GM19239 (cell line): ENCODE measurements at places on chromosomes 7 and 10.
A peak's percentile ranks its signal among the peaks of the same experiment; 100 is the strongest.

- DNase-seq = no peak
Observed at GRCh38 chr10:43868952-43869351, 220.3 kb upstream of the ZNF32 start.

- no peak for DNase-seq
Observed at GRCh38 chr7:152489044-152489443, 53.2 kb upstream of the KMT2C start.

- DNase-seq = no peak
Observed at GRCh38 chr10:75466886-75467285, 35.5 kb downstream of the LRMDA start.

DNA sequence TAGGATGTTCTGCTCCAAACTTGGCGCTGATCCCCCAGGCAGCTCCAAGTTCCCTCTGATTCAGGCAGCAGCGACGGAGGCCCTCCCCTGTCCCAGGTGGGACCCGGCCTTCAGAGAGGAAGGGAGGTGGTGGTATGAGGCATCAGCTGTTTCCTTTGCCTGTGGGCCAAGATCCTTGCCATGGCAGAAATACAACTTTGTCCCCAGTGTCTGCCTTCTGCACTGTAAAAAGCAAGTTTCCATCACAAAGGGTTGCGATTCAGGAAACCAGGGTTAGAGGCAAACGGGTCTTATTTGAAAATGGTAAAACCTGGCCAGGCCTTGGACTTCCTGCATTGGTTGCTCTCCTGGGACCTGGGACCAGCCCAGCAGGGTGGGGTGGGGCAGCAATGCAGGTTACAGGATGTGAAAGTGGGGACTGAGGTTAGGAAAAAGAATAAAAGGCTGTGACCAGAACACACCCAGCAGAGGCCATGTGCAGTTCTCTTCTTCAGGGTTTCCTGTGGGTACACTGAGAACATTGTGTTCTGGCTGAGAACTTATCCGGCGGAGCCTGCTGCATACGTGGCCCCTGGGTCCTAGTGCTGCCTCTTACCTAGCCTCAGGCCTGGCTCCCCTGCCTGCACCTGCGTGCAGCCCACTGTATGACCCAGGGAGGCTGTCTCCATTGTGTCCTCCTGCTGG is 25.1 kb upstream of the DDIT4 start:
- DNase-seq = peak; percentile 62

DNA sequence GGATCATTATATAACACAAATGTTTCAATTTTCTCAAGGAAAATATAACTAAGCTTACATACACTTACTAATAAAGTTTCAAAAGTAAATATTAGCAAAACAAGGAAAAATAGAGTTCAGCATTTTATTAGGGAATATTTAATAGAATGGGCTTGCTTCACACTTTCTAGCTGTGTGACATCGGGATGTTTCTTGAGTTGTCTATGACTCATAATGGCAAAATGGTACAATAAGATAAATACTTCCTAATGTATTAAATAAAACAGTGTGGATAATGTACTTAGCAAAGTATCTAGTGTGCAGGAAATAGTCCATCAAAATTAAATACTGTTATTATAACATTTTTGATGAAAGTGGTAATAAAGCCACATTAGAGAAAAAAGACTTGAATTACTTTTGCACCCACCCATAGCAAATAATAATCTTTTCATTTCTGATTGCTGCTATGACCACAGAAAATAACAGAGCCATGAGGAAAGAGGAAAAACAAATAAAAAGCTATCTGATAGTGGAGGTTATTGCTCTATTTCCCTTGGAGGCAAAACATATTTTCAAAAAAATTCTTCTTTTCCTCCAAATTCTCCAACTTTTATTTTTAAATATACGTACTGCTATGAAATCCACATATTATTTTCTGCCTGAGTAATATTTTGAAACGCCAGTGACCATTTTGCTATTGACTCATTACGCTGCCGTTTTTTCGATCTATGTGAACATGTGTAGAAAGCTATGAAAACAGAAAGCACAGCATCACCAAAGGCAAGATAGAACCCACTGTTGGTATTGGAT is 272.9 kb upstream of the KLF6 start:
- DNase-seq = no peak

DNA sequence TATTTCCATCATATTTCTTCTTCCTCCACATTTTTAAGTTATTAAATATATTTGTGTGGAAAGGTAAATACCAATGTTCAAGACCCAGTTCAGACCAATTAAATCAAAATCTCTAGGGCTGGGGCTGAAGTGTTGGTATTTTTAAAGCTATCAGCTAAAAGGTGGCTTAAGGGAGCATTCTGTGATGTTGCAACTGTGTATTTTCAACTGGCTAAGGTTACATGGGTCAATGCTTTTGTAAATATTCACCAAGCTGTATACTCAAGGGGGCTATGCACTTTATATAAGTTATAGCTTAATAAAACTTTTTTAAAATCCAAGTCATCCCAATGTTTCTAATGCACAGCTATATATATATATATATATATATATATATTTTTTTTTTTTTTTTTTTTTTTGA is 316.9 kb upstream of the GRM3 start:
- DNase-seq = no peak

DNA sequence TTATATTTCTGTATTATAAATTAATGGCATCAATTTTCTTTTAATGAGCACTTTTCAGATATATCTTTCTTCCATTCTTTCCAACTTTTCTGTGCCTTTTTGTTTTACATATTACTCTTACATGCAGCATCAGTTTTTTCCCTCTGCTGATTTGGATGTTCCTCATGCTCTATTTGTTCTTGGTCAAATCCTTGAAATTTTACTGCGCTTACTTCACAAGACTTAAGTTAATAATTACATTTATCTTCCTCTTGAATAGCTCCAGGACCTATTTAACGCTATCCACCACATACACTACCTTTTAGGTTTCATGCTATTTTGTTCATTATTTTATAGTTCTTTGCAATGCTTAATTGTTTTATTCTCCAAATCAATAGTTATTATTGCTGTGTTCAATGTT is 97.6 kb upstream of the CTTNBP2 start:
- DNase-seq = no peak

- no peak for DNase-seq
Observed at GRCh38 chr7:140621401-140622021, 19.1 kb downstream of the DENND2A start.

DNA sequence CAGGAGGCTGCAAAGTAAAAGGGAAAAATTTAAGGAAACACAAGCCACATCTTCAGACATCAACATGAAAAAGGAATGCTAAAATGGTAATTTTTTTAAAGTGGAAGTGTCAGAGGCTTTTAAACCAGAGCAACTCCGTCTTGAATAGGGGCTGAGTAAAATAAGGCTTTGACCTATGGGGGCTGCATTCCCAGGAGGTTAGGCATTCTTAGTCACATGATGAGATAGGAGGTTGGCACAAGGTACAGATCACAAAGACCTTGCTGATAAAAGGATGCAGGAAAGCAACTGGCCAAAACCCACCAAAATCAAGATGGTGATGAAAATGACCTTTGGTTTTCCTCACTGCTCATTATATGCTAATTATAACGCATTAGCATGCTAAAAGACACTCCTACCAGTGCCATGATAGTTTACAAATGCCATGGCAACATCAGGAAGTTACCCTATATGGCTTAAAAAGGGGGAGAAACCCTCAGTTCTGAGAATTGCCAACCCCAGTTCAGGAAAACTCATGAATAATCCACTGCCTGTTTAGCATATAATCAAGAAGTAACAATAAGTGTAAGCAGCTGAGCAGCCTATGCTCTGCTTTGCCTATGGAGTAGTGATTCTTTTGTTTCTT is 128.3 kb downstream of the SKAP2 start:
- no peak for DNase-seq

DNA sequence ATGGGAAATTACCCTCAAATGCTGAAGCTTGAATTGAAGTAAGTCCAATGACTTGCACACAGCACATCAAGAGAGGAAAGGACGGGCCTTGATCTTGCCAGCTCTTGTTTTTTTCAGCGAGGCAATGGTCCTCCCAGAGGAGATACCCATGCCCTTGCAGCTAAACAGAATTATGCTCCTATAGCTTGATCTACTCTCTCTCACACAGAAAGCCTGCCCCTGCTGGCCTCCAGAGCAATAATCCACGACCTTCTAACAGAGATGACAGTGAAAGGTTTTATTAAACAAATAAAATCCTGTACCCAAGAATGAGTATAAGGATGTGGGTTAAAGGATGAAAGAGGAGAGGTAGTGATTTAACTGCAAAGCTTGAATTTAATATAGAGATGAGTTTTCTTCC is 268.0 kb downstream of the ADRA2A start:
- DNase-seq = no peak

GRCh38 chr10:83984256-83984640 is 155.1 kb upstream of the GHITM start:
- DNase-seq = no peak

- DNase-seq = no peak
Observed at GRCh38 chr7:42236266-42236975, 588 bp downstream of the GLI3 start.

- no peak for DNase-seq
Observed at GRCh38 chr10:43901744-43902504, 253.2 kb upstream of the ZNF32 start.

DNA sequence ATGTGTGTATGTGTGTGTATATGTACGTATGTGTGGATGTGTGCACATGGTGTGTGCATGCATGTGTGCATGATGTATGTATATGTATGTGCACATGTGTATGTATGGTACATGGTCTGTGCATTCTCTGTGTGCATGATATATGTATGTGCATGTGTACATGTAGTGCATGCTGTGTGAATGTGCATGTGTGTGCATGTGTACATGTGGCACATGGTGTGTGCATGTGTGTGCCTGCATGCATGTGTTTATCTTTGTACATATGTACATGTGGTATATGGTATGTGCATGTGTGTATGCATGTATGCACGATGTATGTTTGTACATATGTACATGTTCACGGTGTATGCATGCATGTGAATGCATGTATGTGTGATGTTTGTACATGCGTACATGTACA is 383.7 kb downstream of the TYW1 start:
- no peak for DNase-seq

DNA sequence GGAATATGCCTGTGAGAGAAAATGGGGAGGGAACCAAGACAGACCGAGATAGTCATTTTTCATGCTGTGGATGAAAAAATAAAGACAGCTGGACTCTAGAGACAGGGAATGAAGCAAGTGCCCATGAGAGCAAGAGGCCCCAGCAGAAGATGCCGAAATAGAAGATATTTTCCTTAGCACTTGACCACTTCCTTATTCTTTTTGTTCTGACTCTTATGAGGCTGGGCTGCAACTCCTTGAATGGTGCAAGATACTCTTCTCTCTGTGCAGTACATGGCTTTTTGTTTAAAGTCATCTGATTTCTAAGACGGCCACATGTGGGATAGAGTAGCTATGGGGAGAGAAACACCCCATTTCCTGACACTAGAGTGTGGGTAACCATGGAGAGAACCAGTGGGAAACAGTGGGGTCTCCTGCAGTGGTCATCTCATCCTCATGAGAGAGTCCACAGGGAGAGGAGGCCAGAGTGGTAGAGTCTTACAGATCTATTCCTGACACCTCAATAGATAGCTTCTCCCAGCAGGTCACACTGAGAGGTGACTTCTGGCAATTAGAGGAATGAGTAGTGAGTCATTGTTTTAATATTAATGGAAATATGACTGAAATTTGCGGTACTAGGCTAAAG is 18.0 kb upstream of the VCL start:
- DNase-seq = no peak

- DNase-seq = no peak
Observed at GRCh38 chr7:120724955-120725354, 133.0 kb downstream of the TSPAN12 start.

- no peak for DNase-seq
Observed at GRCh38 chr10:132613566-132614348, 76.2 kb downstream of the INPP5A start.

- no peak for DNase-seq
Observed at GRCh38 chr10:84053626-84054025, 85.7 kb upstream of the GHITM start.

DNA sequence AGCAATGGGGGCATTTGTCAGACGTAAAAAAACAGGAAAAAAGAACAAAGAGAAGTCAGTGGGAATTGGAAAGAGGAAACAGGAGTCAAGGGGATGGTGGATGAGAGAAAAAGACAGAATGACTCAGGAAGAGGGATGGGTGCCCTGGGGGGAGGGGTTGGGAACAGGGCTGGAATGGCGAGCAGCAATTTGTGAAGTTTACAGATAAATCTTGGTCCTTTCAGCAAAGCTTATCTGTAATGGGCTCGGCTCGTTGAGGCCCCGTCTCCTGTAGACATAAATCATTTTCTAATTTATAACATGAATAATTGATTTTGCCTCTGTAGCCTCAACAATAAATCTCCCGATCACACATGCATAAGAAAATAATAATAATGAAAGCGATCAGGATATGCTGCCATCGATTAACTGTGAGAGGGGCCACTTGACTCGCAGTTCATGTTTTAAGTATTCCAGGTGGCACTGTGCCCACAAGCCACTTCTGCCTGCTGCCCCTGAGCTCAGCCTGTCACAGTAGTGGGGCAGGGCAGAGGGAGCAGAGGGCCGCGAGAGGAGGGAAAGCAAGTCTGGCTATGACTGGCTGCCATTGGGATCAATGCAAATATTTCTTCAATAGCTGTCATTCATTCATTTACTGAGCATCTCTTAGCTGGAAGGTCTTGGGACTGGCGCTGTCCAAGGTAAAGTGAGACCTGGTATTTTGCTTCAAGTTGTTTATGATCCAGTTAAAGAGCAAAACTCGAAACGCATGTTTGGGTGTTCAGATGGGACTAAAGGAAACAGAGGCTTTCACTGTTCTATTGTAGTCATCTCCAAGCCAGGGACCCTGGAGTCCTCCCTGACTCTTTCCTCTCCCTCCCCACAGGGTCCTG is 47.4 kb upstream of the R3HCC1L start:
- no peak for DNase-seq

DNA sequence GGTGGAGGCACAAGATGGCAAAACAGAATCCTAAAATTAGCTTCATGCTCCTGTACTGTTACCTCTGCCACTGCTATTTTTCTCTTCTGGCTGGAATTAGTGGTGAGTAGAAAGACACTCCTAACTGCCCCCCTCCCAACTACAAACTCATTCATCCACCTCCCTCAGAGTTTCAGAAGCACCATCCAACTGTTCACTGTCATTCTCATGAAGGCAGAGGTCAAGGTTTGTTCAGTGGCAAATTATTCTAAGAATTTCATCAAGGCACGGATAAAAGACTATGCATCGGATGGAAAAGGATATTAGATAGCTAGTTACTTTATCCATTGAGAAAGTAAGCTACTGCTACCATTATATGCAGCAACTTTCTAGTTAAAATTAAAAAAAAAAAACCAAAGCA is 59.7 kb downstream of the LRGUK start:
- DNase-seq = no peak

DNA sequence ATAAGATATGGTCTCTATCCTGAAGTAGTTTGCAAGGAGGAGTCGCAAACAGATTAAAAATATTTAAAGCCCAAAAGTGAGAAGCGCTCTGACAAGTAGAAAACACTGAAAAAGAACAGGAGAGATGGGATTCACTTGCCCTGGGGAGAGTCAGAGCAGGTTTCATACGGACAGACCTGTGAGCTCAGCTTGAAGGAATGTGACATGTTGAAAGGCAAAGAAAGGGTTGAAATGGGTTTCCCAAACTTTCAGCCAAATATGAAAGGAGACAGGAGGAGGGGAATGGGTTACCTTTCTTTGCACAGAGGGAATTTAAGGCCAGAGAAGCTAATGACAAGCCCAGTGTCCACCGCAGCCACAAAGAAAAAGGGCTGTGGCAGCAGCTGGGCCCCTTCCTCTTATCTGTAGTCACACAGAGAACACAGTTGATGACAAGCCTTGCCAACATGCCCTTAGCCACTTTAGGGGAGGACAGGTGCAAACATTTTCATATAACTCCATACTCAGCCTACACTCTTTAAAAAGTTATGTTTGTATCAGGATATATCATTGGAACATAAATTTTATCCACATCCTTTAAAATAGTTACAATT is 14.9 kb downstream of the HOXA1 start:
- DNase-seq = no peak
